ENCODE measurements at places on chromosomes 12 and 14.

- no peak for DNase-seq
These were observed 87.0 kb downstream of the FRMD6 start for GRCh38 chr14:51738754-51739153.

DNA sequence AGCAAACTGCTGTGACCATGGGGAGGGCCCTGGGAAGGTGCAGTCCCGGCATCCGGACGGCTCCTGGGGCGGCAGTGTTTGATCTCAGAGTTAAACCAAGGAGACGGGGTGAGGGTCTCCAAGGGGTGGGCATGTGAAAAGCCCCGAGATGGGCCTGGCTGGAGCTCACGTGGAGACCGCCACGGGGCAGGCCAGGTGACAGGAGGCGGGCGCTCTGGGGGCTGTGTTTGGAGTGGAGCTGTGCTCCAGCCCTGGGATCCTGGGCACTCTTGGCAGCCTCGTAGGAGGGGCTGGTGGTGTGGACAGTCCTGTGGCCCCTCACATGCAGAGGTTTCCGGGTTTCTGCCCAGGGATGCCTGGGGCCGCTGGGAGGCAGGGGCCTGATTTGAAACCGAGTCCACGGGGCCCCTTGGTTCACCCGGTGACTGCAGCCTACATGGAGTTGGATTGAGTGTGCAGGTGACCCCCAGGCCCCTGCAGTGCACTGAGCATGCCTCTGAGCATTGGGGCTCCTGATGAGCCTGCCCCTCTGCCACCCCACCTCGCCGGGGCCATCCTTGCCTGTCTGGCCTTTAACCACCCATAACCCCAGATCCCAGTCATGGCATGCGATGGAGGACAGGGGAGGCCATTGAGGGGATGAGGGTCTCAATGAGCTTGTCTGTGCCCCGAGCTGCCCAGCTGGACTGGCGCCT is 8.4 kb downstream of the KIF26A start:
- DNase-seq, result no peak

DNA sequence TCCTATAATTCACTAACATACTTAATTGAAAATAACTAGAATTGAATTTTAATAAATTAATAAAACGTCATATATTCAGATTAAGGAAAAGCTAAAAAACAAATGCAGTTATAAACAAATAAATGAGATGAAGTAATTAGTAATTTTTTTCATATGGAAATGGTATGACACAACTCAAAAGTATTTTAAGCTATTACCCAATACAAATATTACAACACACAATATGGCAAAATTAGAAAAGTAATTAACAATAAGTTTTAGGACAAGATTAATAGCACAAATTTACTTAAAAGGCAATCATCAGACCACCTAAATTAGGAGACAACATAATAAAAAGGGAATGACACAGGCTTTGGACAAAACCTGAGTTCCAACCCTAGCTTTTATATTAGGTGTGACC is 81.7 kb downstream of the EEA1 start:
- DNase-seq, result no peak

- DNase-seq, result no peak
These were observed 1.8 kb downstream of the GLRX5 start for GRCh38 chr14:95536671-95537070.

DNA sequence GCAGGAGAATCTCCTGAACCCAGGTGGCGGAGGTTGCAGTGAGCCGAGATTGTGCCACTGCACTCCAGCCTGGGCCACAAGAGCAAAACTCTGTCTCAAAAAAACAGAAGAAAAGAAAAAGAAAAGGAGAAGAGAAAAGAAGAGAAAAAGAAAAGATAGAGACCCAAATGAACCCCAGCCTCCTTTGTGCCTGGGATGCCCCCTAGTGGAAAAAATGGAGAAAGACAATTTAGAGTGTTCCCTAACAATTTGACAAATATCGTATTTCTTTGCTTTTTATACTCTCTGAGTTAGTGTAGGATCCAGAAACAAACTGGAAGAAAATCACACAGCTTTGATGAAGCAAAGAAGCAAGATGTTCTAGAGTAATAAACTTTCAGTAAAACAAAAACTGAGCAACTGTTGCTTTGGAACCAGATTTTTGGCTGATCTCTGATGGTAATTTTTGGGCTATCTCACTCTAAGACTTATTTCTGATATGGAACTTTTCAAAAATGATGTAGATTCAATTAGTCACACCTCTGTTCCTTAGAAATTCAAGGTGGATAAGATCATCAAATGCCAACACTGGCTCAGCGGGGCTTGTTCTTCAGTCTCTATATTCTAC is 18.6 kb upstream of the PRKAB1 start:
- DNase-seq, result no peak

DNA sequence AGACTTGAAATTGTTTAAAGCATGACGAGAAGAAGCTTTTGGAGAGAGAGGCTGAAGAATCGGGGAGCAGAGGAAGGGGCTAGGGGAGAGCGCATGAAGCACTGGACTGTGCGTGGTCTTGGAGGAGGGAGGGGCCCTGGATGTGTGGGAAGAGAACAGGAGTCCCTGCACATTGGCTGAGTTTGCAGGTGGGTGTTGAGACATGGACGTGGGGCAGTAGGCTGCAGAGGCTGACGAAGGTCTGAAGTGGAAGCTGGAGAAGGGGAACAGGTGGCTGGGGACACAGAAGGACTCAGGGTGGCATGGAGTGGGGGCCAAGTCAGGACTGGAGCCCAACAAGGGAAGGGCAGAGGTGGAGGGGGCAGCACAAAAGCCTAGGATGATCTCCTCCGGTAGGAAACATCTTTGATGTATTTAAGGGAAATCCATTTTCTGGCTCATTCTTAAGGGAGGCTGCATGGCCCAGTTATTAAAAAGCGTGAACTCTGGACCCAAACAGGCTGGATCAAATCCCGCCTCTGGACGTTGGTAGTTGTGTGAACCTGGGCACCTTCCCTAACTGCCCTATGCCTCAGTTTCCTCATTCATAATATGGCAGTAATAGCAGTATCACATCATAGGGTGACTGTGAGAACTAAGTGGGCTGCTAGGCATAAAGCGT is 29.0 kb downstream of the ADGRD1 start:
- no peak for DNase-seq

DNA sequence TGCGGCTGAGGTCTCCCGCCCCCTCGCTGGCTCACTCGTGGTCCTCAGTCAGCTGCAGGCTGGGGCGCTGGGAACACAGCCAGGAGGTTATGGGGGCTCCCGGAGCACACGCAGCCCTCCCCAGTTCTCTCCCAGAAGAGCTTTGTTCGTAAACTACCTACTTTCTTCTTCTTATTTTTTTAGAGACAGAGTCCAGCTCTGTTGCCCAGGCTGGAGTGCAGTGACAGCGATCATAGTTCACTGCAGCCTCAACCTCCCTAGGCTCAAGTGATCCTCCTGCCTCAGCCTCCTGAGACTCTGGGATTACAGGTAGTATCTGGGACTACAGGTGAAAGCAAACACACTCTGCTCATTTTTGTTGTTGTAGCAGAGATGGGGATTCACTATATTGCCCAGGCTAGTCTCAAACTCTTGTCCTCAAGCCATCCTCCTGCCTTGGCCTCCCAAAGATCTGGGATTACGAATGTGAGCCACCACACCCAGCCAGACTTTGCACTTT is 15.5 kb upstream of the PLA2G1B start:
- DNase-seq, result no peak
